ENCODE measurements at places on chromosomes 11 and 22.
A peak's percentile ranks its signal among the peaks of the same experiment; 100 is the strongest.

GRCh38 chr11:86176165-86176884, 68.2 kb upstream of the EED start:
- DNase-seq: peak; percentile 80

GRCh38 chr11:109511598-109511997, 89.6 kb downstream of the C11orf87 start:
- DNase-seq: no peak

GRCh38 chr11:44997566-44997965, 46.9 kb upstream of the TP53I11 start:
- no peak for DNase-seq

DNA sequence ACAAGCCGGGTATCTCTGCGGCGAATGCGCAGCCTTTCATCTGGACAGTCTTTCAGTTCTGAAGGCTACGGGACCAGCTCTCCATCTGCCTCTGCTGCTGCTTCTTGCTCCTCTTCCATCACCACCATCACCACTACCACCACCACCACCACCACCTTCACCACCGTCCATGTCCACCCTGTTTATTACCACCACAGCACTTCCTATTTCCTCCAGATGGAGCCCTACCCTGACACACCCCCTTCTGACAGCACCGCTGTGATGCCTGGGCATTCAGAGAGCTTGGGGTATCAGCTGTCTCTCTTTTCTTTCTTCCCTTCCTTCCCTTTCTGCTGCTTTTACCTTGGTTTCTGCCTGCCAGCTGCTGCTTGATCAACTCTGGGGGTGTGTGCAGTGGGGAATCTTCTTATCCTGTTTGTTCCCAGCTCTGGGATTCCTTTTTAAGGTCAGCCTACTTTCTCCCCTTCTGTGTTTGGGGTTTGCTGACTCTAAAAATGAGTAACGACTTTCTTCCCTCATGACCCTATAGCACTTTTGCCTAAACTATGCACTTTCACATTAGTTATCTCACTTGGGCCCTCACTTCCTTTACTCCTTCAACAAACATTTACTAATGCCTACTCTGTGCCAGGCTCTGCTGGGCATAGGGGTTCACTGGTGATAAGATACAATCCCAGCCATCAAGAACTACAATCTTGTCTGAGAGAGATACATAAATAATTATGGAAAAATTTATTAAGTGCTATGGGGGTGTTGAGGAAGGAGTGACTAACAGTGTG, 7.8 kb upstream of the RRM1 start:
- DNase-seq: no peak

- DNase-seq: no peak
Measured at GRCh38 chr11:119015054-119015611, 3.0 kb downstream of the RPS25 start.

- no peak for DNase-seq
Measured at GRCh38 chr11:120249279-120250262, 9.6 kb downstream of the POU2F3 start.

DNA sequence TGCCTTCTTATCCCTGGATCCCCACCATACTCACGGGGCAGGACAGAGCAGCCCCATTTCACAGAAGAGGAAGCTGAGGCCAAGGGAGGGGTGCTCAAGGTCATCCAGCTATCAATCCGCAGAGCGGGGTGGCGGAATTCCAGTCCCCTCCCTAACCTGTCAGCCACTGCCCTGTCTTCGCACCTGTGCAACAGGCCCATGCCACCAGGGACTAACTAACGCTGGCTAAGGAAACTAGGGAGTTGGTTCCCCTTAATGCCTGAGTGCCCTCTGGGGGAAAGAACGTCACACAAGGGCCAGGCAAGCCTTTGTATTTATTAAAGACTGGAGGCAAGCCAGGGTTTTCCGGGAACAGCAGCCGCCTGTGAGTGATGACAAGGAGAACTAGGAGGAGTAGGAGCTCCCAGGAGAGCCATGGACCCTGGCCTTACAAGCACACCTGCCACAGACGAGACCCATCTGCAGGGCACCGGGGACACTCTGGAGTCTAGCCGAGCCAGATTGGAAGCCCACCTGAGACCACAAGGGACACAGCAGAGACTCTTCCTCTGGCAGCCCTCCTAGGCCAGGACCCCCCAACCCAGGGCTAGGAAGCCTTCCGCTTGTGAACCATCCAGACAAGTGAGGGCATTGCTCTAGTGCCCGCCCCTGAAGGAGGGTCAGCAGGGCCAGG, 64.4 kb downstream of the MYH9 start:
- DNase-seq: peak; percentile 71

DNA sequence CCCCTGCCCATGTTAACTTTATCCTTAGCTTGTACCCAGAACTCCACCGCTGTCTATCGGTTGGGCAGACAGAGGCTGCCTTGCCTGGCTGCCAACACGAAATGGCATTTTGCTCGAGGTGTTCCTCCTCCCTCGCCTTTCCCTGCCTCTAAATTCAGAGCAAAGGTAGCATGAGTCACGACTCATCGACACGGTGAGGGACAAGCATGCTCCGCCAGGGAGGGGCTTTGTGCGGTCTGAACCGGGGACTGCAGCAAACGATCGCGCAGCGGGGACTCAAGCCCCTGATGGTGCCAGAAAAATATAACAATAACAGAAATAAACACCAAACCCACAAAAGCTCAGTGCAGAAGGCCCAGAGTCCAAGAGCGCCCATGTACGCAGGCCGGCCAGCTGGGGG, 52.3 kb downstream of the RTL6 start:
- DNase-seq: peak; percentile 11

DNA sequence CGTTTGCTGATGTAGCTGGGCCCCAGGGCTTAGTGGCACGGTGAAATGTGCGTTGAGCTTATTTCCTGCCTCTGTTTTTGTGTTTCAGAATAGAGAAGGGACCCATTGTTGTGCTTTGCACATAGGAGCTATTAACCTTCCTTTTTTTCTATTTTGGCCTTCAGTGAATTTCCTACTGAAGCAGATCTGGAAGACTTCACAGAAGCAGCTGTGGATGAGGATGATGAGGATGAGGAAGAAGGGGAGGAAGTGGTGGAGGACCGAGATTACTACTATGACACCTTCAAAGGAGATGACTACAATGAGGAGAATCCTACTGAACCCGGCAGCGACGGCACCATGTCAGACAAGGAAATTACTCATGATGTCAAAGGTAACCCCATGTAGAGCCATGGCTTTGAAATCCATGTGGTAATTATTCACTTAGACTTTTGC, 37.4 kb upstream of the ST14 start:
- no peak for DNase-seq

GRCh38 chr11:1533342-1533725, 38.7 kb downstream of the DUSP8 start:
- DNase-seq: no peak

DNA sequence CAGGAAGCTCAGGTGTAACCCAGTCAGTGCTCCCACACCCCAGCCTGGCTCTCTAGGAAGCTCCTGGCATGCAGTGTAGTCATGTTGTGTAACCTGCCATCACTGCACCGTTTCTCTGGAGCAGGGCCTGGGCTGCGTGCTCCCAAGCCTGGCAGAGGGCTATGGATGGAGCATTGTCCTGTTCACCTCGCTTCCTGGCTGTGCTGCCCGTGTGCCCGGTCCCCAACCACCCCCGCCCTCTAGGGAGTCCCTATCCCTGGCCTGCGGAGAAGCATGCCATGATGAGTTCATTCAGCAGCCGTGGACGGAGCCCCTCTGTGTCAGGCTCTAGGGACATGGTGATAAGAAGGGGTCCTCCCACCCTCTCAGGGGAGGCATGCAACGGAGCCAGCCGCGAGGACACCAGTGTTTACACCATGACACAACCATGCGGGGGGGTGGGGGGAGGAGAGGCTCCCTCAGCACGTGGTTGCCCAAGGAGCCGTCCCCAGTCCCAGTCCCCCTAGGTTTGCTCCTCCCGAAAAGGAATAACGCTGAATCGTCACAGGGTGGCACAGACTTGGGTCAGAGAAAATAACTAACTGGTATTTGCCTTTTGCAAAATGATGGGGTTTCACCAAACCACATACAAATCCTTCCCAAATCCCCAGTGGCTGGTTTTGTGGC, 73.1 kb downstream of the FBLN1 start:
- no peak for DNase-seq

- peak; percentile 8 for DNase-seq
Measured at GRCh38 chr11:90288212-90288821, 65.5 kb upstream of the CHORDC1 start.

GRCh38 chr11:65625628-65626342, 10.2 kb downstream of the PCNX3 start:
- DNase-seq: no peak

GRCh38 chr11:7512525-7513233, 1.1 kb upstream of the PPFIBP2 start:
- DNase-seq: no peak

All from astrocyte (in vitro differentiated cells and primary cell).